Forelimb muscle (tissue), 1 donor: ENCODE measurements at places on chromosomes 5 and 9.

DNA sequence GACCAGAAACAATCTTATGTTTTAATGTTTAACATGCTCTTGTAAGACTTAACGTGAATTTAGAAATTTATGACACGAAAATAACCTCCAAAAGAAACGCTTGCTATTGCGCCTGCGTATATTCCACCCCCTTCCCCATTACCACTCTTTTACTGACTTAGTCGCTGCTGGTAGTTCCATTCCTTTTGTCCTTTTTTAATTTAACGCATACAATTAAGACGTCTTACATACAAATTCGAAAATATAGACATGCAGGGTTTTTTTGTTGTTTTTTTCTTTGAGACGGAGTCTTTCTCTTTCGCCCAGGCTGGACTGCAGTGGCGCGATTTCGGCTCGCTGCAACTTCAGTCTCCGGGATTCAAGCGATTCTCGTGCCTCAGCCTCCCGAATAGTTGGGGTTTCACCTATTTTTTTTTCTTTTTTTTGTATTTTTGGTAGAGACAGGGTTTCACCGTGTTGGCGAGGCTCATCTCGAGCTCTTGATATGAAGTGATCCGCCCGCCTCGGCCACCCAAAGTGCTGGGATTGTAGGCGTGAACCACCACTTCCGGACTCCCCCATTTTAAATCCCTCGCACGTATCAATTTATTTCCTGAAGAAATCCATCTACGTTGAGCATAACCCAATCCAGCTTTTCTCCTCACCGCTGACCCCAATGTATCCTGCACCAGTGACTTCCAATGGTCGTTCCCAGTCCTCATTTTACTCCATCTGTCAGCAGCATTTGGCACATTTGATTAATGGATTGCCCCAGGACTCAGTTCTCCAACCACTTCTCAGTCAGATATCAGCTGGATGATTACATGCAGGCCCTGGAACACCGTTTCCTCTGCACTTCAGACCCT lies 684 bp upstream of the MED7 start:
- DNase-seq = peak; percentile 17

DNA sequence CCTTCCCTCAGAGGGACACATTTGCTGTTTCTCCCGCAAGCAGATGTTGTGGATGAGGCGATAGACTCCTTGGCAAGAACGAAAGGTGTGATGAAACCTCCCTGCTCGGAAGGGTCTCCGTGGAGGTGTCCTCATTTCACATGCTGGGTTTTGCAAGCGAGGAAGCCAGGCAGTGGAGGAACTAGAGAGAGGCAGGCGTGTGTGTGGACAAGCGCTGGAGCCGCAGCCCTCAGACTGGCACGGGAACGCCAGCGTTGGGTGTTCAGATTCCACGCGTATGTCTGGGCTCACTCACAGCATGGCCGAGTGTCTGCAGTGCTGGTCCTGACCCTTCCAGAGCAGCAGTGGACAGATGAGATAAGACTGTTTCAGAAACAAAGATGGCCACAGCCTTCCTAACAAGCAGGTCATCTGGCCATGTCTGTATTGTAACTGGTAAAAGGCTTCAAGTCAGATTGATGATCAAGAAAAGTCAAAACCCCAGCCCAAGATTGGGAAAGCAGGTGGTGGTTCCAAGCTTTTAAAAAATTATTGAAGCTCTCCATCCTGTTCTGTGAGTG lies 35.0 kb upstream of the NCS1 start:
- DNase-seq = no peak

DNA sequence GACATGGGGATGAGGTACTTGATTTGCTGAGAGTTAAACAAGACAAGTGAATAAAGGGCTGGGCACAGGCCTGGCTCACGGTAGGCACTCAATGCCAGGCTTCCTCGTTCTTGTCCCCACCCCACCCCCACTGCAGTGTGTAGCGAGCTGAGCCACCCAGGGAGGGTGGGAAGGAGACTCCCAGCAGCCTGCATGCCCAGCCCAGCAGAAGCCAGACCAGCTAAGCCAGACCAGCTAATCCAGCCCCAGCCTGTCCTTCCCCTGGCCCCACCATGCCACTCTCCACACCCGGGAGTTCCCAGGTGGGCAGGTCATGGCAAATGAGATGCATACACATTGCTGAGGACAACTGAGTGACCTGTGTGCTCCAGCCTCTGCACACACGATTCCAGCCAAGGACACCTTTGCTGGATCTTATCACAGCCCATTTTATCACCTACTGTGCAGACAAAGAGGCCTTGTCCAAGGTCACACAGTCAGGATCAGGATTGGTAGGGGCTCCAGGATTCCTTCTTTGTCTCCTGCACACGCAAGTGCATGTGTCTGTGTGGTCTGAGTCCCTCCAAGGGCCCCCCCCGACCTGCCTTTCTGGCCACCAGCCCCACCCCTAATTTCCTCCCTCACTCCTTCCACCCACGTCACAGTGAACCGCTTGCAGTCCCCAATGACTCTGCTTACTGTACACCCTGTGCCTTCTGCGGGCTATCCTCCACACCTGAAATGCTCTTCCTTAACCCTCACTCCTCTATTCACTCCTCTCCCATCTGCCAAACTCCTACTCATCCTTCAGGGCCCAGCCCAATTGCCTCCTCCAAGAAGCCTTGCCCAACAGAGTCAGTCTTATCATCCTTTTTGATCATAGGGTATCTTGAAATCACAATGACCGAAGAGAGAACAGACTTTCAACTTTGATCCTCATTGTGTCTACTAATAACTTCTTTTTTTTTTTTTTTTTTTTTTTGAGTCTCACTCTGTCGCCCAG lies 26.6 kb downstream of the DUSP1 start:
- DNase-seq = no peak

DNA sequence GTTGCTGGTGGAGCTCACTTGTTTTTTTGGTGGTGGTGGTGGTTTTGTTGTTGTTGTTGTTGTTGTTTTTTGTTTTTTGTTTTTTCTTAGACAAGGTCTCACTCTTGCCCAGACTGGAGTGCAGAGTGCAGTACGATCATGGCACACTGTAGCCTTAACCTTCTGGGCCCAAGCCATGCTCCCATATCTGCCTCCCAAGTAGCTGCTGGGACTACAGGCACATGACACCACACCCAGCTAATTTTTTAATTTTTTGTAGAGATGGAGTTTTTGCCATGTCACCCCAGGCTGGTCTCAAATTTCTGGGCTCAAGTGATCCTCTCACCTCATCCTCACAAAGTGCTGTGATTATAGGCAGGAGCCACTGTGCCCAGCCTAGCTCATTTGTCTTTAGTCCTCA lies 53.5 kb downstream of the NUP214 start:
- DNase-seq = no peak

- no peak for DNase-seq
Observed at GRCh38 chr5:4817767-4818166, 322.4 kb upstream of the ADAMTS16 start.
